Kidney epithelial cell (primary cell): ENCODE measurements at places on chromosomes 2 and 18.

DNA sequence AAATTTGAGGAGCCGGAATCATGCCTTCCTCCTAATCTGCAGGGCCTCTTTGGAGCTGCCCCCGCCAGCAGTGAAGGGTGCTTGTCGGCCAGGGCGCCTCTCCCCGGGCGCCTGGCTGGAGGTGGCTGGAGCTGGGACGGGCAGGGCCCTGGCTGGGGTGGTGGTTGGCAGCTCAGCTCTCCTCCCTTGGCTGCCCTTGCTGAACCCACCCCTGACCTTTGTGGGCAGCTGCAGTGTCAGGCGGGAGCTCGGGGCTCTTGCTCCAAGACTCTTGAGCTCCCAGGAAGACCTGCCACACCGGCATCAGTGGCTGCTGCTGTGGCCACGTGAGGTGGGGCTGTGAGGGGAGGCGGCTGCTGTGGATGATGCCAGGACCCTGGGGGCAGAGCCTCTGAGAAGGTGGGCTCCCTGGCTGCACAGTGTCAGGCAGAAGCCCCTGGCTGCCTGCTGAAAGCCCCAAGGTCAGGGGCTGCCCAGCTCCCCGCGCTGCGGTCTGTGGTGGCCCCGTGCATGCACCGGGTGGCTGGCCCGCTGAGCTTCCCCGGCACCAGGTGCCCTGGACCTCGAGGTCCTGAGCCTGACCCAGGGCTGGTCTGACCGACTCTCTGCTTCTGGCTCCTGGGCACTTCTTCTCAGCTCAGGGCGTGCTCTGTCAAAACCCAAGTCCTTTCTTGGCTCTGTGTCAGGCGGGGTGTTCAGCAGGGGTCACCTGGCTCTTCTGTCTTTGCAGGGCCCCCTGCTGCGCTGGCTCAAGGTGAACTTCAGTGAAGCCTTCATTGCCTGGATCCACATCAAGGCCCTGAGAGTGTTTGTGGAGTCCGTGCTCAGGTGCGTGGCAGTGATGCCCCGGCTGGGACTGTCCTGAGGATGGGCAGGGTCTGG lies 34.5 kb downstream of the PDIA6 start:
- DNase-seq, result no peak

DNA sequence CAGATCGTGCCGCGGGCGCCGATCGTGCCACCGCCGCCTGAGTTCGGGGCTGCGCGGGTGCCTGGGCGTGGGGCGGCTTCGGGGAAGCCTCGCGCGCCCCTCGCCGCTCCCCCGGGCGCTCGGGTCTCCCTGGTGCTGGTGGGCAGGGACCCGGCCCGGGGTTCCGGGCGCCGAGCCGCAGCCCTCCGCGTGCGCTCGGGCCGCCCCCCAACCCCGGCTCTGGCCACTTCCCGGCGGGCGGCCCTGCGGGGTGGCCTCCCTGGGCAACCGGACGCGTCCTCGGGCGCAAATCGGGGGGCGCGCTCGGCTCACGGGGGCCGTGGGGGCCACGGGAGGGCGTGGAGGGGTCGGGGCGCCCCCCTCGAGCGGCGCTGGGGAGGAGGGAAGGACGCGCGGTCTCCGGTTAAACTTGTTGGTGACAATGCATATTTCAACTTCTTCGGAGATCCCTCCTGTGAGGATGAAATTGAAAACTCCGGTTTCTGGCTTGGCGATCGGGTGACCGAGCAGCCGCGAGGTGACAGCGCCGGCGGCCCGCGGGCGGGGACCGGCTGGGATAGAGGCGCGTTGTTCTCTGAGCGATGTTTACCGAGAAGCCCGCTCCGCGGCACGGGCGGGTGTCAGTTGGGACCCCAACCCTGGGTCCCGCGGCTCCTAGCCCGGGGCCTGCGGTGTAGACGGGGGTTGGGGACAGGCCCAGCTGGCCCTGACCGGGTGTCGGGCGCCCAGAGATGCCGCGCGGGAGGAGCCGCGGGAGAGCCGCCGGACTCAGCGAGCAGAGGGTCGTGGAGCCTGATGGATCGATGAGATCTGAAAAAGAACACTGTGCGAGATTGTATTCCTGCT lies 676 bp downstream of the SH3BP4 start:
- DNase-seq, result no peak

DNA sequence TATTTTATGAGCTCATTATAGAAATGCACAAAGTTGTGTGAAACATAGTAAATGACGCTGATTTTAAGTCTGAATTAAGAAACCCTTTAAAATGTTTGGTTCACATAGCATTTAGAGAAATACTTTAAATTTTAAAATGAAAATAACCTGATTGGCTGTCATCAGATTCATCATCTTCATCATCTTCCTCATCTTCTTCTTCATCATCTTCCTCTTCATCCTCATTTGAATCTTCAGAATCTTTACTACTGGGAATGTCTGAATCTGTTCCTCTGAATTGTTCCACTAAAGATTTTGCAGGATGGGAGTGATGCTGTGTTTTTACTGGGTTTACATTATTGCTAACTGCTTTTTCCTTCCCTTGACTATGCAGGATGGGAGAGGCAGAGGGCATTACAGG lies 146.1 kb upstream of the WDSUB1 start:
- DNase-seq, result no peak

DNA sequence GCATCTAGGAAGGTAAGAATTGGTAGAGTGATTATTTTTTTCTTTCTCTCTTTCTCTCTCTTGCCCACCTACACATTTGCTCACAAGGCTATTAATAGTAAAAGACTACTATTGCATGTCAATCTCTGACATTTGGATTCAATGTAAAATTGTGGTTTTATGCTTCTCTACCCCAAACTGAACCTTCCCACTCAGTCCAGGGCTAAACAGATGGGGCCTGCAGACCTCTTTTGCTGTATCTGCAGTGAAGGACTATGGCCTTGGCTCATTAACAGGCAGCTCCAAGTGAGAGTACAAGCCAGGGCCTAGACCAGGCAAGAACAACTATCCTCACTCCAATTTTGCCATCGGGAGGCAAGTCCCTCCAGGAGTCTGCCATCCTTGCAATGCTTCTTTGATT lies 68.3 kb upstream of the ARL4C start:
- no peak for DNase-seq

GRCh38 chr2:105787376-105788318 lies 42.9 kb downstream of the NCK2 start:
- no peak for DNase-seq

DNA sequence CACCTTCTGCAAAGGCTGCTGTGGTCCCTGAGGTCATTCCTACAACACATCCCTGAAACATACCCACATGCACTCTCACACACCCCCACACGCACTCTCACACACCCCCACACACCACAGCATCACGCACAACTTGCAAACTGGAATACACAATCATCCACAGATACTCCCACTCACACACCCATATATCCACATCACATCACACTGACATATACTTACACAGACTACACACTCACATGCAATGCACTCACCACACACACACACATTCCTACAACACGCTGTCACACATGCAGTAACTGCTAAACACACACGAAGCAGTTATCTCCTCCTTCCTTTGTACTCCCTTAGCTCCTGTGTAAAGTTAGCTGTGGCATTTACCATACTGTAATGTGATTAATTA lies 57.1 kb upstream of the PKDCC start:
- no peak for DNase-seq

DNA sequence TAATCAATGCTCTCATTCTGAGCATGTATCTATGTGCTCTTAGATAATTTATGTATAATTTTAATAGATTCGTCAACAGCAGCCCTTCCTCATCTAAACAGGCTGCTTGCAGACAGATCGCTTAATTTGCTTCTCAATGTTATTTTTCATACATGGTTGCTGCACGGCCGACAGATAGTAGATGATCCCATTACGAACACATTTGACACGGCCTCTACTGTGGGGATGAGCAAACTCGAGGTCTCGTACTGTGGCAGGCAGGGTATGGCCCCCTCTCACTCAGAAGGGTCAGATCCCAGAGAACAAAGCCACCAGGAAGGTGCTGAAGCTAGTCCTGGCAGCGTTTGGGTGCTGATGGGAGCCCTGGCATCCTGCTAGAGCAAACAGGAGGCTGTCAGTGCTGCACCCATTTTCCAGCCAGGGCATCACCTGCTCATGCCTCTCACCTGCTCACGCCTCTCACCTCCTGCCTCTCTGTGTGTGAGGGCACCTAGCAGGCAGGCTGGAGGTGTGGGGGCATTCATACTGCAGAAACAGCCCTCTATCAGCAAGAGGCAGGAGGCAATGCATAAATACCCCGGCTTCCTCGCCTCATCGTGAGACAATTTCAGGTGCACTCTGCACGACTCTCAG lies 80.0 kb downstream of the KLHL29 start:
- DNase-seq, result no peak

- DNase-seq, result no peak
These were observed 289.6 kb downstream of the GALNT13 start for GRCh38 chr2:154161286-154161685.

GRCh38 chr18:61556862-61557261 lies 223.6 kb downstream of the CDH20 start:
- DNase-seq, result no peak

GRCh38 chr2:216862628-216863398 lies 2.9 kb upstream of the TNP1 start:
- DNase-seq, result no peak

GRCh38 chr18:58458304-58458703 lies 170.6 kb downstream of the ALPK2 start:
- DNase-seq, result no peak

- no peak for DNase-seq
These were observed 158.9 kb downstream of the ATAD2B start for GRCh38 chr2:23767876-23768621.

DNA sequence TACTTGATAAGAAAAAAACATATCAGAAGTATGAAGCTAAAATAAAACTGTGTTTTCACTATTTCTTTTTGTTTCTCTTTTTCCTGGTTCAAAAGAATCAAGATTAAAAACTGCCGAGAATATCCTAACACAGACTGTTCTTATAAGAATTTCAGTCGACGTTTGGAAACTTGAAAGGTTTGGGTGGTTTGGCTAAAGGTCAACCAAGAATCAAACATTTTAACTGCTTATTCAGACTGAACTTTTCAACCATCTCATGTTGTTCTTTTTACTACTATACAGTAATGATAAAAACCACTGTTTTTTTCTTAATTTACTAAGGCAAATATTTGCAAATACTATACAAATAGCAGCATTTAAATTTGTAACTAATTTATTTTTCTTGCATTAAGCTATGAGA lies 308.5 kb upstream of the TFPI start:
- no peak for DNase-seq

DNA sequence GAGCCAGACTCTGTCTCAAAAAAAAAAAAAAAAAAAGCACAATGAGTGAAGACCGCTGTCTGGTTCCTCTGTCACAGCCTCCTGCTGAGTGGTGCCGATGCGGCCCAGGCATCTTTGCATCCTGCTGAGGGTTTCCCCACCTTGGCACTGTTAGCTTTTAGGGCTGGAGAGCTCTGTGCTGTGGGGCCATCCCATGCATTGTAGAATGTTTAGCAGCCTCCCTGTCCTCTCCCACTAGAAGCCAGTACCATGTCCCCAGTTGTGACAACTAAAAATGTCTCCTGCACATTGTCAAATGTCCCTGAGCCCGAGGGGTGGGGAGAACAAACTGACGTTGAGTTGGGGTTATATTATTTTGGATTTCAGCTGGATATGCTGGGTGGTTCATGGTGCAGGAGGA lies 7.9 kb upstream of the COLEC11 start:
- DNase-seq, result no peak

- no peak for DNase-seq
These were observed 1.6 kb downstream of the COX7A2L start for GRCh38 chr2:42359304-42359964.

DNA sequence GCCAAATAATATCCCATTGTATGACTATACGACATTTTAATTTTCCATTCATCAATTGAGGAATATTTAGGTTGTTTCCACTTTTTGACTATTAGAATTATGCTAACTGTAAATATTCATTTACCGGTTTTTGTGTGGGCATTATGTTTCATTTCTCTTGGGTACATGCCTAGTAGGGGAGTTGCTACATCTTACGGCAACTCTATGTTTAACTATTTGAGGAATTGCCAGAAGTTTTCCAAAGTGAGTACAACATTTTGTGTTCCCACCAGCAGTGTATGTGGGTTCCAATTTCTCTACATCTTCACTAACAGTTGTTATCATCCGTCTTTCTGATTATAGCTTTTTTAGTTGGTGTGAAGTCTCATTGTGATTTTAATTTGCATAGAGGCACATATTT lies 1.6 kb upstream of the KDSR start:
- no peak for DNase-seq

DNA sequence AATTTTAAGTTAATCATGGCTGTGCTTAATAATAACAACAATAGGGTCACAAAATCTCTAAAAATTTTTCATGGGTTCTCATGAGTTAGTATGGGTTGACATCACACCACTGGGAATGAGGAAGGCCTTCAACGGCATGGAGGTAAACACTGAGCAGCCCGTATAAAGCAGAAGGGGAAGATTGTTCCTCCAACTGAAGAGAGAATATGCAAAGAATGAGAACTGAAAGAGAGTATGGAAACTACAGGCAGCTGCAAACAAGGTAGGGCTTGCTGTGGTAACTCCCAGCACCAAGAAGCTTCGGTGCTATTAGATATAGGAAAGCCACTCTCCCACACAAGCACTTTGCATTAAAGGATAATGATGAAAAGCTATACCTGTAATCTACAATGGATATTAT lies 1242.3 kb upstream of the CELF4 start:
- no peak for DNase-seq

- no peak for DNase-seq
These were observed 1.3 kb downstream of the LAPTM4A start for GRCh38 chr2:20050104-20050645.

DNA sequence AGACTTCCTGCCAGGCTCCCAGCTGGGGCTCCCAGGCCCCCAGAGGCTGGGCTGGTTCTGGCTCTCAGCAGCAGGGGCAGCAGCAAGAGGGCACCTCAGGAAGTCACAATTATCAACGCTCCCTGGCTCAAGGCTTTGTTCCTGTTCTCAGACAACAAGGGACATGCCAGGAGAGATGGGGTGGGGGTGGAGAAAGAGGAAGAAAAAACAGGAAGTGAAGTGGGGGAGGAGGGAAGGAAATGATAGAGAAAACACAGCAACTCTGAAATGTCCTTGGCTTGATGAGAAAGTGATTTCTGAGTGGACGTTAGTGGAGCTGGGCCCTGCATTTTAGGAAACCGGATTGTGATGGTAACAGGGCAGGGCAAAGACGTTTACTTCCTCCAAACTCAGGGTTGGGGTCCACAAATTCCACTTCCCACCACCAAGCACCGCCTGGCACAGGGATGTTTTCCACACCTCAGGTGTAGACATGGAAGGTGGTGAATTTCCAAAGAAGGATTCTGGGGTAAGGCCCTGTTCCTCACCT lies 40.4 kb downstream of the CYRIA start:
- no peak for DNase-seq
